ENCODE measurements at places on chromosomes 3 and 15.

DNA sequence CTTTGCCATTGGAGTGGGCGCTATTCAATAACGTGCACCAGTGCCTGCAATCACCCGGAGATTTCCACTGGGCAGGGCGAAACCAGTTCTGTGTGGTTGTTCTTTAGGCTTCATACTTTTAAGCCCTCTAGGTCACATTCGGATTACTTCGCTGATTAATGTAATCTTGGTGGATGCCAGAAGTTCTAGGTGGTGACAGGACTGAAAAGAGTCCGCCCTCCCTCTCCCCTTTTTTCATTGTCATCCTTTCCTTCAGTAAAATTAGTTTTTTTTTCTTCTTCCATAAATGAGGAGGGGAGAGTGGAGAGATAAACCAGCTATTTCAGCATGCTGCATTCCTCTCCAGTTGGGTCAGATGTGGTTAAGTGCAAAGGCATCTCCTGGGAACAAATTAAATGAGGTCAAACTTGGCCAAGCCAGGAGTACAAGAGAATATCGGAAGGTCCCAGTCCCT, 2.3 kb upstream of the SLC2A2 start:
- peak; percentile 51 for DNase-seq

DNA sequence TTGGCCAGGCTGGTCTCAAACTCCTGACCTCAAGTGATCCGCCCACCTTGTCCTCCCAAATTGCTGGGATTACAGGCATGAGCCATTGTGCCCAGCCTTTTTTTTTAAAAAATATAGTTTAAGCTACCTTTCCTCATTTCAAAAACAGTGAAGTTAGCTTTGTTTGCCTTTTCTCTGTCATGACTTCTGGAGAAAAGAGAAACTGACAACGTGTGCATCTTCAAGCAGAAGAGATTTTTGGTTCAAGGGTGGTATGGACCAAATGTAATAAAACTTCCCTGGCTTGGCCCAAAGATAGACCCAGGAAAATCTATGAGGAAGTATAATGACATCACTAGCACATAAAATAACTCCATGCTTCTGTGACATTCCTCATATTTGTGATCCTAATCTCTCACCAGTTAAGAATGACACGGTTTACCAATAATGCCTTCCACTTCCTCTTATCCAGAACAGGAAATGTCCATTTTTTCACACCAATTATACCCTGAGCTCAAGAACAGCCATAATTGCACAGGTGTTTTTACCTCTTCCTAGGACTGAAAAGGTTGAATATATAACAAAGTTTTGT, 781.2 kb upstream of the NR2F2 start:
- no peak for DNase-seq

GRCh38 chr15:35123743-35124142, 38.6 kb upstream of the NANOGP8 start:
- no peak for DNase-seq

- no peak for DNase-seq
Observed at GRCh38 chr3:113678773-113679172, 17.7 kb downstream of the USF3 start.

- DNase-seq = no peak
Observed at GRCh38 chr3:167936019-167936418, 159.7 kb downstream of the GOLIM4 start.

- no peak for DNase-seq
Observed at GRCh38 chr3:73148206-73148605, 86.7 kb downstream of the EBLN2 start.

DNA sequence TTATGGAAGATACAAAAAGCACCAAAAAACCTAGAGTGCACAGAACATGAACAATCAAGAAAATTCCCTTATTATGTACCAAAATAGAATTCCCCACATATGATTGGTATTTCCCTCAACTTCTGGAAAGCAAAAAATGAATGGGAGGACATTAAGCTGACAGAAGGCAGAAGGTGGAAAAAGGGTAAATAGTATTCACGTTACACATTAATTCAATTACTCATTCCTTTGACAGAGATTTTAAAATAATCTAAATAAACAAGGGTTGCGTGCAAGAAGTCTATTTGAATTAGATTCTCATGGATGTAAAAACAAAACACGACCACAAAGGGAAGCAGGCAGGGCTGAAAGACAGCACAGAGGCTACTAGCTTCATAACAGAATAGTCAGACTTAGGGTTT, 260.5 kb upstream of the ZPLD1 start:
- DNase-seq = no peak

DNA sequence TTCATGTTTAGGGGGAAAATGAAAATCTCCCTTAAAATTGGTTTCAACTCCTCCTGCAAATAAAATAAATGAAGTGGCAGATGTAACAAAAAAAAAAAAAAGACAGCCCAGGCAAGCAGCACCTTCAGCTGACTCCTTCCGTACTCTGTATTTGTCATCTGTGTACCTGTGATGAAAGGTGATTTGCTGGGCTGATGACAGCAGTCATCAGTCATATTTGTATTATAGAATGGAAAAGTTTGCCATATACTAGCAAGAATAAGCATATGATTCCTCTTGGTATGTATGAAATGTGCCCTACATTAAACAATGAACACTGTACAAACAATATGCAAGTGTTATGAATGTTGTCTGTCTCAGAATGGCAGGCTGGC, 44.1 kb upstream of the WWTR1 start:
- DNase-seq = no peak

DNA sequence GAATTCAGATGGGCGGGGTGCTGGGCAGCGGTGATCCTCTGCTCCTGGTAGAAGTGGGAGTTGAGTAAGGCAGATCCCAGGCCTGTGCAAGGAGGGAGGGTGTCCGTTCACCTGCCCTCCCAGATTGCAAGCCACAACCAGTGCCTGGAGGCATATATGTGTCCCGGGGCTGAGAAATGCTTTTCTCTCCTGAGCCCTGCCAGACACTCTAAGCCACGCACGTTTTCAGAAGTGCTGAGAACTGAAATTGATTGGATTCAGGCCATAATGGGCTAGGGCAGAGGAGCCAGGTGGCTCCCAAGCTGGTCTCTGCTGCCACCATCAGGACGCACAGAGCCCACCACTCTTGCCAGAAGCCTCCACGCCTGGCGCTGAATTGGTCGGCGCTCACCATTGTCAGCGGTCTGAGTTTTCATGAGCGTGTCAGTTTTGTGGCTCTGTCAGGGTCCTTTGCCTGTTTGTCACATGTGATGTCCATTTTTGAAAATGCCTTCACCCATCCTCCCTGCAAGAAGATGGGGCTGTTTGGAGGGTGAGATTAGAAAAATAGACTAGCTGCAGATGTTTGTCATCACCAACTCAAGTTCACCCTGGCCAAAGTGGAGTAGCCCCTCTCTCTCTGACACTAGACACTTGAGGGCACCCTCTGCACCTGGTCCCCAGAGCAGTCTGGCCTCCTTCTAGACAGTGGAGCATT, 15.4 kb upstream of the BFSP2 start:
- DNase-seq = peak; percentile 73

DNA sequence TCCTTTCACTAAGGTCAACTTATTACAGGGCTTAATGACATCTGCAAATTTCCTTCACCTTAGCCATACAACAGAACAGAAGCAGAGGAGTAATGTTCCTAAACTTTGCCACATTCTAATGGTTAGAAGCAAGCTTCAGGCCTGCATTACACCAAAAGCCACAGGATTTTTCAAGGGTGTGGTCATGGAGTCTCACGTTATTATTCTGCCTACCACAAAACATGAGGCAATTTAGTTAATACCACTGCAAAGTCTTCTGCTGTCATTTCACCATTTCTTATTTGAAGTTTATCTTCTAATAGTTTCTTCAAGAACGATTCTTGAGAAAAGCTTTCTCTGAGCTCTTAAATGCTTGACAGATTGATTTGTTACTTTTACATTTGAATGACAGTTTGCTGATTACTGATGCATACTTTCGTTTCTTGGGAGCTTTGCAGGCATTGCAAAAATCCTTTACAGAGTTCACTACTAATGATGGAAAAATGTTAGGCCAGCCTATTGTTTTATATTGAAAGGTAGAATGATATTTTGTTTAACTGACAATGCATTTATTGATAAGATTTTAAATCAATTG, 1257.1 kb downstream of the NSUN3 start:
- peak; percentile 2 for DNase-seq

- no peak for DNase-seq
Observed at GRCh38 chr3:99836681-99837080, 19.0 kb downstream of the CMSS1 start.

DNA sequence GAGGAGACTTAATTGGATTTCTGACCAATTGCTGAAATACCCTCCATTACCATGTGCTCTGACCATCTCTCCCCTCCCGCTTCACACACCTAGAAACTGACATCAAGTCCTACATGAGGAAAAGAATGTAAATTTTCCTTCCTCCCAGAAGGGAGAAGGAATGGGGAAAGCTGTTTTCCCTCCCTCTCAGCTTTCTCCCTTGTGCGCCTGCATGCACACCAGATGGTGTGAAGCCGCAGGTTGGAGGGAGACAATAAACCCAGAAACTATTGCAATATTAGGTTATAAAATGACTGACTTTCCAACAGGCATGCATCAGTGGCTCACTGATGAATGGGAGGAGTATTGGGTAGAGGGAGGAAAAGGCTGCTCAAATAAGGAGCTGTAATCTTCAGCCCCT, 50.9 kb downstream of the MB21D2 start:
- DNase-seq = no peak
